ENCODE measurements at places on chromosomes 4 and X. TPM values are rescaled to one million over a fixed set of nuclear protein-coding genes. Genes with fewer than 3 reads are reported as not detected.

DNA sequence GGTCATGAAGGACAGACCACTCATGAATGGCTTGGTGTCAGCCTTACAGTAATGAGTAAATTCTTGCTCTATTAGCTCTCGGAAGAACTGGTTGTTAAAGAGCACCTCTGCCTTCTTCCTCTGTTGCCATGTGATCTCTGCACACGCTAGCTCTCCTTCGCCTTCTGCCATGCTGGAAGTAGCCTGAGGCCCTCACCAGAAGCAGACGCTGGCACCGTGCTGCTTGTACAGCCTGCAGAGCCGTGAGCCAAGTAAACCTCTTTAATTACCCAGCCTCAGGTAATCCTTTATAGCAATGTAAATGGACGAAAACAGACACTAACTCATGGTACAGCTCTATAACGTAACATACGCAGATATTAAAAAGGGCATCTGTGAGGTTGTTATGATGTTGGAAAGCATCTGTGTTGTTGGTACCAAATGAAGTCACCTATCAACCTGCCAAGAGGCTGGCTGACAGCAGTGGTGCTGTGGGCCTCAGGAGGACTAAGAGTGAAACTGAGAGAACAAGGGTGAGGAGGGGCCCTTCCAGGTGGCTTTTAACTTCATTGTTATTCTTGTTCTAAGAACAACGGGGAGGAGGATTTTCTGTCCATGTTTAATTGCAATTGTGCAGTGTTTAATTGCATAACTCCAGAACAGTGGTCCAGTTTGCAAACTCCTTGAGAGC lies 69.2 kb downstream of the CRMP1 start:
- no peak for DNase-seq

The HDX gene
- 10.3 TPM for total RNA-seq

The GNRHR gene
- total RNA-seq = not detected

- no peak for DNase-seq
Observed at GRCh38 chrX:35025820-35026219, 83.2 kb downstream of the FAM47B start.

- no peak for DNase-seq
Observed at GRCh38 chr4:158850371-158850770, 81.5 kb downstream of the FNIP2 start.

DNA sequence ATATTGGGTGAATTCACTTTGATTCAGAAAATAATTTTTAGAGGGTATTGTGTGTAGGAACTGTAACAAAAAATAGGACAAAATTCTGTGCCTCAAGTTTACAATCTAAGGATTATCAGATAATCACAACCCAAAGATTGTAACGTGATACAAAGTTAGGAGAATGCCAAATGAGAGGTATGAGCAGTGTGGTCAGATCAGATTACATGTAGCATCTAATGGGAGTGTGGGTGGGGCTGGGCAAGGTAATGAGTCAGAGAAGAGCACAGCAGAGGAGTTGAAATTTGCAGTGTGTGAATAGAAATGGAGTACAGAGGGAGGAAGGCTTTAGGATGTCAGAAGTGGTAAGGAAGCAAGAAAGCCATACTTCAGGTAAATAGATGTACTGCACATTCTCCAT lies 103.4 kb upstream of the TEX13A start:
- DNase-seq = no peak

The CDX4 gene
- not detected for total RNA-seq

The CFP gene
- total RNA-seq = 4.3 TPM

DNA sequence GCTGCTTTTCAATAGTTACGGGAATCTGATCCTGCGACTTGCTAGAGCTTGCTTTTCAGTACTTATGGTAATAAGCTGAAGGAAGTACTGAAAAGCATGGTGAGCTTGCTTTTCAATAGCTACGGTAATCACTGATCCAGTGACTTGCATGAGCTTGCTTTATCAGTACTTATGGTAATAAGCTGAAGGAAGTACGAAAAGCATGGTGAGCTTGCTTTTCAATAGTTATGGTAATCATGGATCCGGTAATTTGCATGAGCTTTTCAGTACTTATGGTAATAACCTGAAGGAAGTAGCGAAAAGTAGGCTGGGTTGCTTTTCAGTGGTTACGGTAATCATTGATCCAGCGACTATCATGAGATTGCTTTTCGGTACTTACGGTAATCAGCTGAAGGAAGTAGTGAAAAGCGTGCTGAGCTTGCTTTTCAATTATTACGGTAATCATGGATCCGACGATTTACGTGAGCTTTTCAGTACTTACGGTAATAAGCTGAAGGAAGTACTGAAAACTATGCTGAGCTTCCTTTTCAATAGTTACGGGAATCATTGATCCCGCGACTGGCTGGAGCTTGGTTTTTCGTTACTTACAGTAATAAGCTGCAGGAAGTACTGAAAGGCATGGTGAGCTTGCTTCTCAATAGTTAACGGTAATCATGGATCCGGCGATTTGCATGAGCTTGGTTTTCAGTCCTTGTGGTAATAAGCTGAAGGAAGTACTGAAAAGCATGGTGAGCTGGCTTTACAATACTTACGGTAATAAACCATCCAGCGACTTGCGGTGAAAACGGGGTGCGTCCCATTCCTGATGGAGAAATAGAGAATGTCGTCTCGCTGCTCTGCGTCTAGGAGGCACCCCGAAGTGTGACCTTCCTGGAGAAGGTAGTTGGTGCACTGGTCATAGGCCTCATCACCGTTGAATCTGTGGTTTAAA lies 6.5 kb downstream of the CRLF2 start:
- no peak for DNase-seq

DNA sequence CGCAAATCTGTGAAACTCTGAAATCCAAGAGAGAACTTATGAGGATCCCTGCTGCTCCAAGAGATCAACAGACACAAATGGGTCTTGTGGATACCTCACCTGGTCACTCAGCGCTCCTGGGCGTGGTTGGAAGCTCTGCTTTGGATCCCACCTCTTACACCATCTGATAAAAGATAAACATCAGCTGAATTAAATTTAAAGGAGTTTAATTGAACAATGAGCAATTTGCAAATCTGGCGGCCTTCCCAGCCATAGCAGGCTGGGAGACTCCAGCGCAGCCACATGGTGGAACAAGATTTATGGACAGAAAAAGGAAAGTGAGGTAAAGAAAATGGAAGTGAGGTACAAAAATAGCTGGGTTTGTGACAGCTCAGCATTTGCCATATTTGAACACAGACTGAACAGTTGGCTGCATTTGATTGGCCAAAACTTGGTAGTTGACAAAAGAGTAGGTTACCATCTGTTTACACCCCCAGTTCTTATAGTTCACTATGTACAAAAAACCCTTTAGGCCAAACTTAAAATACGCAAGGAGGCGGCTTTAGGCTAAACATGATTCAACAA lies 437.3 kb upstream of the NDST3 start:
- no peak for DNase-seq

The HTN1 gene
- total RNA-seq = not detected

- no peak for DNase-seq
Observed at GRCh38 chr4:2141022-2141761, 82.1 kb downstream of the NAT8L start.

DNA sequence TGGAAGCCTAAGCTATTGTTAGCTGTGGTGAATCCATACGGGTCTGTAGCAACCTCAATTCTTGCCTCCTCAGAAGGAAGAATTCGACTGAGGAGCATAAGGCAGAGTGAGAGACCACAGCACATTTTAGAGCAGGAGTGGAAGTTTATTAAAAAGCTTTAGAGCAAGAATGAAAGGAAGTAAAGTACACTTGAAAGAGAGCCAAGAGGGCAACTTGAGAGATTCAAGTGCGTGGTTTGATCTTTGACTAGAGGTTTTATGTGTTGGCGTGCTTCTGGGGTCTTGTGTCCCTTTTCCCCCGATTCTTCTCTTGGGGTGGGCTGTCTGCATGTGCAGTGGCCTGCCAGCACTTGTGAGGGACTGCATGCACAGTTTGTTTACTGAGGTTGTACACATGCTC lies 880.6 kb upstream of the INTU start:
- DNase-seq = no peak

The LINC00632 gene
- 116 TPM for total RNA-seq

- no peak for DNase-seq
Observed at GRCh38 chr4:145825255-145825654, 113.4 kb downstream of the ZNF827 start.

DNA sequence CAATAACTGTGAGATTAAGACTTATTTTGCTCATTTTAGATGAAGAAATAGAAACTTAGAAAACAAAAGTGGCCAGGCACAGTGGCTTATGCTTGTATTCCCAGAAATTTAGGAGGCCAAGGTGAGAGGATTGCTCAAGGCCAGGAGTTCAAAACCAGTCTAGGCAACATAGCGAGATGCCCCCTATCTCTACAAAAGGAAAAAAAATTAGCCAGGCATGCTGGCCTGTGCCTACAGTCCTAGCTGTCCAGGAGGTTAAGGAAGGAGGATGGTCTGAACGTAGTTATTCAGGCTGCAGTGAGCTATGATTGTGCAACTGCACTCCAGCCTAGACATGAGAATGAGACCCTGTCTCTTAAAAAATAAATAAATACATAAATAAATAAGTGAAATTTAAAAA lies 28.0 kb downstream of the APELA start:
- no peak for DNase-seq

The VMA21 gene
- 35.1 TPM for total RNA-seq

GRCh38 chr4:5734853-5735252 lies 23.9 kb downstream of the EVC start:
- DNase-seq = no peak

DNA sequence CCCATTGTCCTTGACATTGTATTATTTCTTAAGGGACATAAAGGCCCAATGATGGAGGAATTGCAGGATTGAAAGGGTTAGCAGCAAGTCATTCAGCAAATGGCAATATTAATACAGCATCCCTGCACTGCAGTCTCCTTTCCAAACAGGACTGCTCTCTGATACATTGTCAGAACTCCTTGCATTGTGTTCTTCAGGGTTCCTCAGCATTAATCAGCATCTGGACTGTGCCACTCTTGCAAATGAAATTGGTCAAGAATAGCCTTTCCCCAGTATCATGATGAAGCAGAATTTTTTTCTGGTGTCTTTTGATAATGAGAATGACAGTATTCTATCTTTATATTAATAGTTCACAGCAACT lies 272.6 kb upstream of the HAND2 start:
- DNase-seq = no peak

- DNase-seq = no peak
Observed at GRCh38 chr4:42543126-42543525, 113.8 kb downstream of the ATP8A1 start.

GRCh38 chr4:152817331-152817730 lies 37.6 kb downstream of the ARFIP1 start:
- no peak for DNase-seq

DNA sequence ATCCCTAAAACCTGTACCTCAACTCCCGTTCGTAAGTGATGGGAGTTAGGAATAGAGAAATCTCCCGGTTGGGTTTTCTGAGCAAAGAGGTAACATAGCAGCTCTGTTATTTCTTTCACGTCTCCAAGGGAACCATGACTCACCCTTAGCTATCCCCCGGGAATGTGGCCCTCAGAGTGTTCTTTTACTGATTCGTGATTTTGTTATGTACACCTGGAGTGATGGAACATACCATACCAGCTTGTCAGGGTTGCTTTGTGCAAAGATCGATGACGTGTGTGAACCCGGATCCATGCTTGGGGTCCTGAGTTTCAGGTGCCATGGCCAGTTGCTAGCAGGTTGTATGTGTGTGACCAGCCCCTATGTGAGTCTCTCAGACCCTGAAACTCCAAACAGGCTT lies 52.6 kb downstream of the HPRT1 start:
- DNase-seq = no peak

DNA sequence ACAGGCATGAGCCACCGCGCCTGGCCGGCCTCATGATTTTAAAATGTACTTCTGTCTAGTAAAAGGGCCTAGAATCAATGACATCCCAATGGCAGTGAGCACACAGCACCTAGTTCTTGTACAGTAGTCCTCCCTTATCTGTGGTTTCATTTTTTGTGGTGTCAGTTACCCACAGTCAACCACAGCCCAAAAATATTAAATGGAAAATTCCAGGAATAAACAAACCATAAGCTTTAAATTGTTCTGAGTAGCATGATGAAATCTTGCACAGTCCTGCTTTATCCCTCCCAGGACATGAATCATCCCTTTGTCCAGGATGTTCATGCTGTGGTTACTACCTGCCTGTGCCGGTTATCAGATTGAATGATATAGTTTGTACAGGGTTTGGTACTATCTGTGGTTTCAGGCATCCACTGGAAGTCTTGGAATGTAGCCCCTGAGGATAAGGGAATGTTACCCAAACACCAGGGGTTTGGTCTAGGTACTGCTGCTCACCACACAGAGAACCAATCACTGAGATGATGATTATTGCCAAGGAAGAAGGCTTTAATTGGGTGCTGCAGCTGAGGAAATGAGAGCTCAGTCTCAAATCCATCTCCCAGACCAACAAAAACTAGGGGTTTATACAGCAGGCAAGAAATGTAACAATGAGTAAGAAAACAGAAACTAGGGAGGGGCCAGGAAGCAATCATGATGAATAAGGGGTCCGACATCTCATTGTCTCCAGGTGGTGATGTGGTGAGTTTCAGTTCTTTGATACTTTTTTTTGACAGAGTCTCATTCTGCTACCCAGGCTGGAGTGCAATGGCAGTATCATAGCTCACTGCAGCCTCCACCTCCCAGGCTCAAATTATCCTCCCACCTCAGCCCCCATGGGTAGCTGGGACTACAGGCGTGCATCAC lies 16.2 kb upstream of the FHL1 start:
- DNase-seq = no peak

The P2RY8 gene
- 3.4 TPM for total RNA-seq

DNA sequence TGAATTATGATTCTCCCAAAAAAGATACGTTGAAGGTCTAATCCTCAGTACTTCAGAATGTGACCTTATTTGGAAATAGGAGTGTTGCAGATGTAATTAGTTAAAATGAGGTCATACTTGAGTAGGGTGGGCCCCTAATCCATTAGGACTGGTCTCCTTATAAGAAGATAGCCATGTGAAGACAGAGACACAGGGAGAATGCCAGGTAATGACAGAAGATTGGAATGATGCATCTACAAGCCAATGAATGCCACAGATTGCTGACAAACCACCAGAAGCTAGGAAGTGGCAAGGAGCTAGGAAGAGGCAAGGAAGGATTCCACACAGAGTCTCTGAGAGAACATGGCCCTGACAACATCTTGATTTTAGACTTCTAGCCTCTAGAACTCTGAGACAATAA lies 7.4 kb upstream of the RPS6KA3 start:
- DNase-seq = no peak

GRCh38 chr4:145734031-145734430 lies 54.1 kb downstream of the C4orf51 start:
- no peak for DNase-seq
